Erythroblast (primary cell): ENCODE measurements at places on chromosomes 3 and 15.

DNA sequence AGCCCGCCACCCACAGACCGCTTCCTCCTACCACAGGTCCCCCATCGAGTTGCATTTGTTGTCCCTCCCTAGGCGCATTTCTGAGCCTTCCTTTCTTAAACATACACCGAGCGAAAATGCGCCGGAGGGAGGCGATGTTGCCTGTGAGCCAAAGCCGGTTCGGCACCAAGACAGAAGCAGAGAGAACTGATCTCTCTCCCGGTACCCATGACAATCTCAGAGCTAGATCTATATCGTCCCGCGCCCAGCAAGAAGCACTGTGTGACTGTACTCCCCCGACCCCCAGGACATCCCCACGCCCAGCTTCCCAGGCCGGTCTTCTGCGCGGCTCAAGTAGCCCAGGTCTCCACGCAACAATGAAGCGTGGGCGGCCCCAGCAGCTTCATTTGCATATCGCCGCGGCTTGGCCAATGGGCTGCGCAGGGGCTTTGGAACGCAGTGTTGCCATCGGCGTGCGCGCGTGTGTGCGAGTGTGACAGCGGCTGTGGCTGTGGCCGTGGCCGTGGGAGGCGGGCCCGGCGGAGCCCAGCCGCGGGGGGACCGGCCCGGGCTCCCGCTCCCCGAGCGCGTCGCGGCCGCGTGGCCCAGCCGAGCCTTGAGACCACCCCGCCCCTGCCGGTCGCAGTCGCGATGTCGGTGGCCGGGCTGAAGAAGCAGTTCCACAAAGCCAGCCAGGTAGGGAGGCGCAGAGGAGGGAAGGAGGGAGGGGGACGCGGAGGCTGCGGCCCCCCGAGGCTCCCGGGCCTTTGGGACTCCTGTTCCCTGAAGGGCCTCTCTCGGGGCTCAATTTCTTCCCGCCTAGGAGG is at the start of gene SH3GL3:
SH3GL3 (plus strand) TSS at position 438 of the 806 bp plus-strand sequence; CDS start at position 631, 193 bp downstream.
- peak; percentile 70 for DNase-seq

DNA sequence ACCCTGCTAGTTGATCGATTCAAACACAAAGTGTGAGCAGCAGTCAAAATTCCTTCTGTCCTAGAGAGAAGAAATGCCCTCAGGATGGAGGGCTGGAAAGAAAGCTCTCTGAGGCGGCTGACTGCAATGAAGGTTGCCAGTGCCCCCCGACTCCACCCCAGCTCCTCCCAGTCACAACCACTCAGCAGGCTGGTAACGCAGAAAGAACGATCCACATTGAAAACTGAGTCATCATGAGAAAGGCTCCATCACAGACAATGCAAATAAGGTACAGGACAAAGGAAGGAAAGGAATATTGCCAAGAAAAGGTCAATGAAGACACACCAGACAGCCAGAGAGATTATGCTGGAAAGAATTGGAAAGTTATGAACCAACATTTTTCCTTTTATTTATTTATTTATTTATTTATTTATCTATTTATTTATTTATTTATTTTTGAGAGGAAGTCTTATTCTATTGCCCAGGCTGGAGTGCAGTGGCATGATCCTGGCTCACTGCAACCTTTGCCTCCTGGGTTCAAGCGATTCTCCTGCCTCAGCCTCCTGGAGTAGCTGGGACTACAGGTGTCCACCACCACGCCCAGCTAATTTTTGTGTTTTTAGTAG is 17.4 kb upstream of the VGLL4 start:
- DNase-seq: no peak

DNA sequence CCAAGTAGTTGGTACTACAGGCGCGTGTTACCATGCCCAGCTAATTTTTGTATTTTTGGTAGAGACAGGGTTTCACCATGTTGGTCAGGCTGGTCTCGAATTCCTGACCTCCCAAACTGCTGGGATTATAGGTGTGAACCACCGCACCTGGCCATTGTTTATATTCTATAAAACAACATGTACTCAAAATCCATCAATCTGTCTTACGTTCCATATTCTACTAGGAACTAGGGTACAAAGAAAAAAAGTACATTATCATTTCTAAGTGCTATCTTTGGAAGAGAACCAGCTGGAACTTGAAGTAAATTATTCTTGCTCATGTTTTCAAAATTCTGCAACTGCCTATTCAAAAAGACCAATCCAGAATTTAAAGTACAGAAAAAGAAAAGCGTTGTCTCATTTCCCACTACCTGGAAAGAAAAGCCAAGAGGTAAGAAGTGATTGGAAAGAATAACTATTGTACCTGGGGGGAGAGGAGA is 15.2 kb downstream of the SPPL2A start:
- DNase-seq: no peak

GRCh38 chr3:183131186-183131725 is 31.3 kb downstream of the LAMP3 start:
- DNase-seq: no peak

DNA sequence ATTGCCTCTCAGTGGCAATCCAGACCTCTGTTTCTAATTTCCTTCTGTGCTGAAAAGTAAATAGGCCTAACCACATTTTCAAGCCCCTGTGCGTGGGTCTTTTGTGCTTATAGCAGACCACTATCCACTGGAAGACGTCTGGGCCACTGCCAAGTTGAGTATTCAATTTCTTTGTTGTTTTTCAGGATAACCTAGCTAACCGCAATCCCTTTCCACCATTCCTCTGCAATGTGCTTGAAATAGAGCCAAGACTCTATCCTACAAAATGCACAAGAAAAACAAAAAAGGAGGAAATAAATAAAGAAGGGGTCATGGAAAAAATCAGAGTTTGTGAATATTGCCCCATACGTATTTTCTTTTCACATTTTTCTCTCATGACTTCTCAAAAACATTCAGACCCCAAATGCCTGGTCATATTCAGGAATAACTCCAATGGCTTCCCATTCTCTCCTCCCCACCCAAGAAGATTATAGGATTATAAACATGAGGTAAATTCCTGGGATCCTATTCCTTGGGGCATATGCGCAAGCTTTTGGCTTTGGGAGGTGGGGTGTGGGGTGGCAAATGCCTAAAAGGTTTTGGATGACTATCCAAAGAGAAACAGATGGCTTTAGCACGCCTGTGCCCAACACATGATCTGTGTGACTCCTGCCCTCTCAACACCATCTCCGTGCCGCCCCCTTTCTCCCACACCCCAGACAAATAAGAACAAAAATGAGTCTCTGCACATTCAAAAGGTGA is 217.9 kb upstream of the THBS1 start:
- no peak for DNase-seq

GRCh38 chr15:58398071-58398470 is 33.7 kb upstream of the LIPC start:
- DNase-seq: no peak

- peak; percentile 70 for DNase-seq
Measured at GRCh38 chr15:49421991-49422390, 1.1 kb upstream of the FGF7 start.

DNA sequence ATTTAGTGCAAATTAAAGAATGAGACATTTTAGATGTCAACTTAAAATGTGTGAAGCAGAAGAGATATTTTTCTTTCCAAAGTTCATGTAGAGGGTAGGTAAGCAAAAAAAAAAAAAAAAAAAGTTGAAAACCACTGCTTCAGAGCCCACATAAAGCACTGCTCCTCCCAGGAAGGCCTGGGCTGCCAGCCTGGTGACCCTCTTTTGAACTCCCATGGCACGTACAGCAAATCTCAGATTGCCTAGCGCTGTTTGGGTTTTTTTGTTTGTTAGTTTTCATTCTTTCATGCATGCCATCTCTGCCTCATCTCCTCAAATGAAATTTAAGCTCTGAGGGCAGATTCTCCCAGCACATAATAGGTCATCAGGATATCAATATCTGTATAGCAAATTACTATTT is 120.1 kb downstream of the SRGAP3 start:
- no peak for DNase-seq

GRCh38 chr3:76873532-76874242 is 166.2 kb upstream of the ROBO2 start:
- DNase-seq: no peak

DNA sequence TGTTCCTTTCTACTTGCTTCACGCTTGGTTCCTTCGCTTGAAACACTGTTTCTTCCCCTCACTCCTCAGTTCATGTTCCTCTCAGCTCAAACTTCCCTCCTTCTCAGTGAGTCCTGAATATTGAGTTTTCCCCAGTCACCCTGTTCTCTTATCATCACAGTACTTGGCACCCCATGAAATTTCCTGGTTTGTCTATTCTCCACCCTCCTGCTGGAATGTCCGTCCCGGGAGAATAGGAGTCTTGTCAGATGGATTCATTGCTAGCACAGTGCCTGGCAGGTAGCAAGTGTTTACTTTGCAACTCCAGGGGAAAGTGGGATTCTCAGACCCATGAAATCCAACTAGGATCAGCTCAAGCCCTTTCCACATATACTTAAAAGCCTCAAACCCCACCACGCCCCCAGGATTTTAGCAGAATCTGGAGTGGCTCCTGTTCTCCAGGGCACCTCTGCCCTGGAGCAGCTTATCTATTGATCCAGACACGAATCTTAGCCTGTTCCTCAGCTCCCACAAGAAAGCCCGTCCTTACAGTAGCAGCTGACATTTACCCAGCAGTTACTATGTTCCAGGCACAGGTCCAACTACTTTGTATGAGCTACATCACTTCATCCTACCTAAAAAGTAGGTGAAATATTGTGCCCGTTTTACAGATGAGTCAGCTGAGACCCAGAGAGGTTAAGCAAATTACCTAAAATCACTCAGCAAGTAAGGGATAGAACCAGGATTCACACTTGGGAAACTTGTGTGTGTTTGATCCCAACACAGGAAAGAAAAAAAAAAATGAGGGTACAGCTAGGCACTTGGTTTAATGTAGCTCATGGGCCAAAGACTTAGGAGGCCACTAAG is 36.8 kb upstream of the MAP3K13 start:
- no peak for DNase-seq

- DNase-seq: no peak
Measured at GRCh38 chr15:73904026-73904815, 22.0 kb upstream of the LOXL1 start.

DNA sequence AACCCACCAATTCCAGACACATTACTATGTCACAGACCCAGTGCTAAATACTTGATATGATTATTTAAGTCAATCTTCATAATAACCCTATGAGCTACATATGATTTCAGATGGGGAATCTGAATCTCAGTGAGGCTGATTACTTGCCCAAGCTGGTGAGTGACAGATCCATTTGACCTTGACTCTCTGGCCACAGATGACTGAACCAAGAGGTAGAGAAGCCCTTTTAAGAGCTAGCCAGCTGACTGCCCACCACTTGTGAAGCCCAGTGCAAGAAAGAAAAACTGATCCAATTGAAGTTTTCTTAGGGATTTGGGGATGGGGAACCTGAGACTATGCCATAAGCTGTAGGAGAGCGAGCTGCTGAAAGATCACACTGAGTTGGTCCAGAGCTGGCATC is 124.7 kb upstream of the SPATA12 start:
- DNase-seq: no peak

DNA sequence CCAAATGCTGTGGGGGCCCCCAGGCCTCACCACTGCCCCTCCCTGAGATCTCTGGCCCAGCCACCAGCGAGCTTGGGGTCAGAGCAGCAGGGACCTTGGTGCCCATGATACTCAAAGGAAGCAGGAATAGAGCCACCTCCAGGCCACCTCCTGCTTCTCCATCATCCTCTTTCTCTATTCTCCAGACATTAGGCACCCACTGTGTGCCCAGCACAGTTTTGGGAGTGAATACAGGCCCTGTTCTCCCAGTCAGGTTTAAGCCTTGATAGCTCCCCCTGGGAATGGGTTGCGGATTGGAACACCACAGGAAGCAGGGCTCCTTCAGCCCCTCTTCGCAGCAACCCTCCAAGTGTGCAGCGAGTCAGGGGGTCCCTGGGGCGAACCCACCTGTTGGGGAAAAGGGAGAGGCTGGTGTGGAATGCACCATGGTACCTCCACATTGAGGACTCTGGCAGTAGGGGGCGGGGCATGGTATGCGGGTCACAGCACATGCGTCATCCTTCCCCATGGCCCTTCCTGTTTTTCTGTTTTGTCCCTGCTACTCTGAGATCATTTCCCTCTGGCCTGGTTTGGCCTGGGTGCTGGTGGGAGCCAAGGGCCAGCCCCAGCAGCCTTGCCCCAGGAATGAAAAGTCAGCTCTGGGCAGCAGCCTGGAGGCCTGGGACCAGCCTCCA is 14.2 kb upstream of the SEMA3B start:
- DNase-seq: no peak

GRCh38 chr15:58475573-58476524 is 44.1 kb downstream of the LIPC start:
- no peak for DNase-seq

DNA sequence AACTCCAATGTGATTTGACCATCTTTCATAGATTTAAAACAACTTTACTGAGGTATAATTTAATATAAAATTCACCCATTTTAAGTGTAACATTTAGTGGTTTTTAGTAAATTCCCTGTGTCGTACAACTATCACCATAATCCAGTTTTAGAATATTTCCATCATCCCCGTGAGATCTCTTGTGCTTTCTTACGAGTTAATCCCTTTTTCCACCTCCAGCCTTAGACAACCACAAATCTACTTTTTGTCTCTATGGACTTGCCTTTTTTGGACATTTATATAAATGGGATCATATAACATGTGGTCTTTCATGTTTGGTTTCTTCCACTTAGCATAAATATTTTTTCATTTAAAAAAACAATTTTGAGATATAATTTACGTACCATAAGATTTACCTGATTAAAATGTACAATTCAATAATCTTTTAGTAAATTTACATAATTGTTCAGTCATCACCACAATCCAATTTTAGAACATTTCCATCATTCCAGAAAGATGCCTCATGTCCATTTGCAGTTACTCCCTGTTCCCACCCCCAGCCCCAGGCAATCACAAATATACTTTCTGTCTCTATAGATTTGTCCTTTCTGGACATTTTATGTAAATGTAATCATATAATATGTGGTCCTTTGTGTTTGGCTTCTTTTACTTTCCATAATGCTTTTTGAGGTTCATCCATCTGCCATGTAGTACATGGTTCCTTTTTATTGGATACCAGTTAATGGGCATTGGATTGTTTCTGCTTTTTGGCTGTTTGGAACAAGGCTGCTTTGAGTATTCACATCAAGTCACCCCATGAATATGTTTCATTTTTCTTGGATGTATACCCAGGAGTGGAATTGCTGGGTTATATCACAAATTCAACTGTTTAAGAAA is 3.1 kb downstream of the OXSR1 start:
- DNase-seq: no peak

DNA sequence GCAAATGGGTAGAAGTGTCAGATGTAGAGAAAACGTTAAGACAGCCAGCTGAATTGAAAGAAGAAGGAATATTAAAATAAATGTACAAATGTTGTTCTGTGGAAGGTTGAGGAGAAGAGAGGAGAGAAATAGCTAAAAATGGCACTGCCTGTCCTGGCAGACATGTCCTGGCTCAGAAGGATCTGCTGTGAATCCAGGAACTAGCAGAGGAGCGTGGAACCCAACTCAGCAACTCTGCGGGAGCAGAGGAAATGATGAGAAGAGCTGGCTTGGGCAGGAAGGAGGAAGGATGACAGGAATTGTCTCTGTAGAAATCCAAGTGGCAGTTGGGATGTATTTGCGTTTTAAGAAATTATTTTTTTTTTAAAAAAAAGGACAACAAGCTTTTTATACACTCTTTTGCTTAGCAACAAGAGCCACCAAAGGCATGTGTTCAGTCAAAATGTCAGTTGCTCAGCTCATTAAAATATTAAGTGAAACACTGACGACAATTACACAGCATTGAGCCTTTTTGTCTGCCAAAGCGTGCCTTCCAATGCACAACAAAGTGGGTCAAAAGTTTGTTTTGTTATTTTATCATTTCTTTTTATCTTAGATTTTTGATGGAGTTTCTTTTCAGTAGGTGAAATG is 16.1 kb downstream of the NANOGP8 start:
- no peak for DNase-seq
